ENCODE measurements at places on chromosomes 3 and 15.

DNA sequence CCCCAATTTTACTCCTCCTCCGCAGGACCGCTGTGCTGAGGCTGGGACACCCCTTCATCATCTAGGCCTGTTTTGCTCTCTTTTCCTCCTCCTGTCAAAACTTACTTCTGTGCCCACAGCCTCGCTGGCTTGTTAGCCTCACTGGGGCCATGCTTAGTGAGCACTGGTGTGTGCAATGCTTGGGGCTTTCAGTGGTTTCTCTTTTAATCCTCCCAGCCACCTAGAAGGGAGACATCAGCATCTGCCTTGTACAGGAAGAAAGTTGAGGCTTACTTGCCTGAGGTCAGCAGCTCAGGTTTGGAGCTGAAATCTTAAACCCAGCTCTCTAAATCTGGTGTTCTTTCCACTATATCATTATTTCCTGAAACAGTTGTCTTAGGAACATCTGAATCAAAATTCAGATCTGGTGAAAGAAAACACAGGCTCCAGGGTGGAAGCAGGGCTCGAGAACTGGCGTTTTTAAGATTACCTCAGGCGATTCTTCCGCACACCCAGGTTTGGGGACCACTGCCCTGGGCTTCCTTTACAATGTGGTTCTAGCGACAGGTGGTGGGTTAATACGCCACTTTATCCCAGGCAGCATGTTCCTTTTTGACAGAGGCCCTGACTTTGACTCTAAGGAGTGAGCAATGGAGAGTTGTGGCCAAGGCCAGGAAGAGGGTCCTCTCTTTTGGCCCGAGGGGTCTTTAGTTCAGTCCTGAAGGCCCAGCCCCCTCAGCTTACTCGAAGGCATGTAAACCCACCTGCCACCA is 3.8 kb downstream of the THSD4 start:
- DNase-seq, result no peak

DNA sequence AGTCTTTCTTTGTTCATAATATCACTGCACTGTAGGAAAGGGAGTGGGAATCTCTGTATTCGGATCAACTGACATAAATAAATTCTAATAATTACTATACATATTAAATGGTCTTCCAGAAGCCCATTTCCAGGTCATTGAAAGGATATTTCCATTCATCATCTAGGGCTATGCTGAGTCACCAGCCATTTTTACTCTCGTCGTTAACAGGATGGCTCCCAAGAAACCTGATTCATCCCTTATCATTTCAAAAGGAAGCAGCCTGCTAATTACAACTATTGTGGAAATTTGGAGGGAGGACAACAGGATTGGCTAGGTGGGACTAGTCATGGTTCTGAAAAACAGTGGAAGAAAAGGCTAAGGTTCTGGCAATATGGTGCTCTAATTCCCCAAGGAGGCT is 13.6 kb downstream of the GMNC start:
- no peak for DNase-seq

DNA sequence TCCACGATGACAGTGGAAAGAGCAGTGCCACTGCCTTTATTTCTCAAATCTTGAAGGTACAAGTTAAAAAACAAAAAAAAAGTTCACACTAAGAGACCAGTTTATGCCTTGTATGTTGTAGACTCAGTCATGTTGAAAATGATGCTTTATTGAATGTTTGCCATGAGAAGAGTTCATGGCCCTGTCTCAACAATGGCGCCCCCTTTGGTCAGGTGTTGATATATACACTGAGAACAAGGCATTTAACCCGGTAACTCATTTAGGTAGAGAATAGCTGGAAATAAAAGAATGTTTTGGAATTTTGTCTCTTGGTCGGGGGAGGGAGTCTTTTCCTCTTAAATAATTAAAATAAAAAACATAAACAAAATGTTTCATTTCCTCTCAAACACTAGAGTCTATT is 145.6 kb upstream of the SLC2A2 start:
- DNase-seq, result no peak

- peak; percentile 22 for DNase-seq
Observed at GRCh38 chr3:38576526-38577370, 72.7 kb downstream of the SCN5A start.

- no peak for DNase-seq
Observed at GRCh38 chr3:64895106-64895990, 207.5 kb upstream of the ADAMTS9 start.

GRCh38 chr3:184335661-184336546 is 1.5 kb upstream of the FAM131A start:
- DNase-seq, result peak; percentile 90

GRCh38 chr15:76642671-76643070 is 262.5 kb downstream of the SCAPER start:
- DNase-seq, result no peak

DNA sequence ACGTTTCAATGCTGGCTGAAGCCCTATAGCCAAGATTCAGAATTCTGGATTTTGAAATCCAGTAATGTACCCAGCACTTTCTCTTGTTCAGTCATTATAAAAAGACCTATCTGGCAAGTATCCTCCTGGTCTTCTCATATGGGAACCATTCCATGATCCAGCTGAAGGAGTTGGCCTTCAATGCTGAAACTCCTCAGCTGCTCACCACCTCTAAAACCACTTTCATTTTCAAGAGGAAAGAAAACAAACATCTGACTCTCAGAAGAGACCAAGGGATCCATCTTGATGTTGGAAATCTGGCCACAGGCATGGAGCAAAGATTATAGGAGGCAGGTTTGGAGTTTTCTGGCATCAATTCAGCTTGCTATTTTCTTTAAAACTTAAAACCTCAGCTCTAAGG is 235.4 kb downstream of the FMN1 start:
- no peak for DNase-seq

GRCh38 chr15:63492541-63493077 is 11.8 kb upstream of the USP3 start:
- no peak for DNase-seq

DNA sequence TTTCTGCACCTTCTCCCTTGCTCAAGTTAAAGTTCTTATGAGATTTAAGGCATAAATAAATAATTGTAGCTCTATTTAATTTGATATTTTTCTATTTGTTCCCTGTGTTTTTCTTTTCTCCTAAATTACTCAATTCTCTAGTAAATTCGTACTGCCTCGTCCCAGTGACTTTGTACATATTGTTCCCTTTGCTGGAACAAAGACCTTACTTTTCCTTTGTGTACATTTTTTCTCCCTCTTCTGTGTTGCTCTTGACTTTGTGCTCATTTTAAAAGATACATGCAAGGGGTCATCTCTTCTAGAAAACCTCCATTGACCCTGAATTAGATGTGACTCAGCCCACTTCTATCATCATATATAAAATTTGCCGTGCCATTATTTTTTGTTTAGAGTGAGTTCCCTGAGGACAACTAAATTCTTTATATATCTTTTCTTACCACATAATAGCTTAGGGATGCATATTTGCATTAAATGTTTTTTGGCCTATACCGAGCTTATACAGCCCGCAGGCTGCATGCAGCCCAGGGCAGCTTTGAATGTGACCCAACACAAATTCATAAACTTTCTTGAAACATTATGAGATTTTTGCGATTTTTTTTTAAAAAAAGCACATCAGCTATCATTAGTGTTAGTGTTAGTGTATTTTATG is 29.6 kb downstream of the PPP4R2 start:
- DNase-seq, result no peak
